ENCODE measurements at places on chromosomes 1 and 21.
A peak's percentile ranks its signal among the peaks of the same experiment; 100 is the strongest.

- DNase-seq, result peak; percentile 37
Measured at GRCh38 chr21:30718239-30718909, at the start of gene KRTAP21-3. Gene KRTAP21-3 (minus strand): TSS chr21:30718777. CDS start chr21:30718759, 18 bp downstream.

DNA sequence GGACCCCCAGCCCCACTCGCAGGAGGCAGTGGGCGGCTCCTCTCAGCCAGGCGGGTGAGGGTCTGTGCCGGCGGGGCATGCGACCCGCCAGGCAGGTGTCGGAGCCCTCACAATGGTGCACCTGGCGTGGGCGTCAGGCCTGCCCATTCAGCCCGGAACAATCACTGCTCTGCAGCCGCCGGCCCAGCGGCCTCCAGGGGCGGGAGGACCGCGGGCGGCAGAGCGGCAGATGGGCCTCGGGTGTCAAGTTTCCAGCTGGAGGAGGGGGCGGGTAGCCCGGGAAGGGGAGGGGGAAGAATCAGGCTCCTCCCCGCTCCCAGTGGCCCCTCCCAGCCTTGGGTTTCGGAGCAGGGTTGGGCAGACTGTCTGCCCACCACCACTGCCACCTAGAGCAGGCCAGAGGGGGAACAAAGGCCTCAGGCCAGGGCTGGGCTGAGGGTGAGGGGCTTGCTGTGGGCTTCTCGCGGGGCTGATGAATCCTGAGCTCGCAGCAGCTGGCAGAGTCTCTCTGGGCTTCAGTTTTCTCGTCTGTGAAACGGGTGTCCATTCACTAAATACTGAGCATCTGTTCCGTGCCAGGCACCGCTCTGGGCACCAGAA, 39.5 kb upstream of the CASZ1 start:
- peak; percentile 46 for DNase-seq

- no peak for DNase-seq
Measured at GRCh38 chr1:74679811-74680210, 6.2 kb upstream of the ERICH3 start.

DNA sequence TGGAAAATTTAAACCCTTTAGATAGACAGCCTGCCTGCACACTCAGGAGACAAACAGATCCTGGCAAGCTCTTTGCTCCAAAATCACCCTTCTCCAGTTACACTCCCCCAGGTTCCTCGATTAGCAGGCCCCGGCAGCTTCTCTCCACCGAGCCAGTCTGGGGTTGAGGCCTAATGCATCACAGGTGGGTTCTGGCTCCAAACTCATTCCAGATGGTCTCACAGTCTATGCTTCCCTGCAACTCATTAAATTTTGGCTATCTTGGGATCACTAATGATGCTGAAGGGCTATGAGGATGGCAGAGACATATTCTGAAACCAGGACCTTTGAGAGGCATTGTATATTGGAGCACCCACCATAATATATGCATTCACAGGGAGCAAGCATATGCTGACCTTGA, 559.8 kb upstream of the USP24 start:
- no peak for DNase-seq

- DNase-seq, result no peak
Measured at GRCh38 chr1:209509039-209509438, 74.5 kb upstream of the CAMK1G start.

GRCh38 chr1:116847688-116848531, 61.8 kb upstream of the PTGFRN start:
- peak; percentile 72 for DNase-seq

DNA sequence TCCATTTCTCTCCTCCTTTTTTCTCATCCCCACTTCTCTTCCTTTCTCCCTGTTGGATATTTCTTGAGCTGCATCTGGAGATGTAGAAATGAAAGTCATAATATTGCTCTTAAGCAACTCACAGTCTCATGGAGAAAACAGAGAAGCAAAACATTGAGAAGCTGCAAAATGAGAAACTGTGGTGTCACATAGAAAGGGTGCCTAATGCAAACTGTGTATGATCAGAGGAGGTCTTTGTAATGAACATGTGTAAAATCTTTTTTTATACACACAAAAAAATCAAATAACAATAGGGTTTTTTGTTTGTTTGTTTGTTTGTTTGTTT, 11.8 kb upstream of the SLAMF7 start:
- DNase-seq, result no peak

- DNase-seq, result no peak
Measured at GRCh38 chr1:167790117-167790516, 68.3 kb downstream of the MPZL1 start.

DNA sequence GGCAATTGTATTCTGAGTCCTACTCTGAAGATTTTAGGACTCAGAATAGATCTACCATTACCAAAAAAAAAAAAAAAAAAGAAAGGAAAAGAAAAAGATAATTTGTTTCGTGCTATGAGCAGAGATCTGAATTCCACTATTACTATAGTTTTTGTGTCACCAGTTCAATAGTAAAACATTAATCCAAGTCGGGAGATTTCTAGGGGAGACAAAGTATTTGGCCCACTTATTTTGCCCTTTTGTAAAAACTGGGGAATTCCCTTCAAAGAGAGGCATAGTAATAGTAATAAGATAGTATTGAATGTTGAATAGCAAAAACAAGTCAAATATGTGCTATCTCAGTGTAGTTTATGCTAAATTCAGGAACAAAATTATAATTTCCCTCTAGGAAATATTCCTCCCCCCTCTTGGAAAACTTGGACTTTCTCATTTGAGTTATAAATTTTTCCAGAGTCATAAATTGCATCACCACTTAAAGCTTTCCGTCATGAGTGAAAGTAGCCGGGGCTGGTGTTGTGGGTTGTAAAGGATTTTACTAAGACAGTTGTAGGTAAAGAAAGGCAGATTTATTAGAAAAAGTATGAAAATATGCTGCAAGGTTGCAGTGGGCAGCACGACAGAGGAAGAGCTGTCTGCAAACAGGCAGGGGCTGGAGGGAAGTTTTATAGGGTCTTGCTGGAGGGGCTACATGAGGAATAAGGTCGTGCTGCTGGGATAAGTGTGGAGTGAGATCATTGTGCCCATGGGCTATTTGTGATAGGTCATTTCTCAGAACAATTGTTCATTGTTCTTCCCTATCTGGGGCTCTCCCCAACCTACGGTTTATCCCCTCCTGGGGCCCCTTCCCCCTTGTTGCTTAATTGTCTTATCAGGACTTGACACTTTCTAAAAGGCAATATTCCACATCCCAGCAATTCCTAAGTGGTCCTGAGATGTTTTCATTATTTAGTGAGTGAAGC, 1009.9 kb downstream of the PLA2G4A start:
- DNase-seq, result no peak

- no peak for DNase-seq
Measured at GRCh38 chr1:175319912-175320230, 127.3 kb upstream of the KIAA0040 start.

DNA sequence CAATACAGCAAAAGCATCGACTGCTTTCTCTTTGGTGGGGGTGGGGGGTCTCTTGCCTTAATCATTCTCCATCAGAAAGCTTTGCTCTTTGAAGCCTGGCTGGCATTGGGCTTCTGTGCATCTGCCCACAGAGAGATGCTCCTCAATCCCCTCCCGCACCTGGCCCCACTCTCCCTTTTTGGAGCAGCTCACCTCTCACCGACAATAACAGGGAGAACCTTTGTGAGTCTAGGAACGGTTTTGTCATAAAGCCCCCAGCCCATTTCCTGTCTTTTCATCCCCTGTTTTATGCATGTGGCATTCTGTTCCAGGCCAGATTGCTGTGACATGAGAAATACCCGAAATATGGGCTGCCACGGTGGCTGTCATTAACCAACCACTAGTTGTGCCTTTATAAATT, 469.0 kb upstream of the VAMP3 start:
- no peak for DNase-seq

DNA sequence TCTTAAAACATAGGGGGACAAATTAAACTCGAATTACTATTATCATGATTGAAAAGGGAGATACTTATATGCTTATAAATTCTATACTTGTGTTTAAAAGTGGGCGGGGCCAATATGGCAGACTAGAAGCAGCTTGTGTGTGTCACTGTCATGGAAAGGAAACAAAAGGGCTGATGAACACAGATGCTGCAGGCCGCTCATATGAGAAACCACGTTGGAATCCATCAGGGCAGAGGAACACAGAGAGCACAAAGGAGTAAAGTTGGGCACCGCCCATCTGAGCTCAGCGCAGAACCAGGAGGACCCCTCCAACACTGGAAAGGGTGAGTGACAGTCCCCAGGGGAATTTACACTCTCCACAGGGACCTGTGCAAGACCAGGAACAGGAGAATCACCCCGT, 107.0 kb downstream of the SLC5A9 start:
- DNase-seq, result no peak

GRCh38 chr1:39954324-39954869, 548 bp upstream of the MFSD2A start:
- no peak for DNase-seq

DNA sequence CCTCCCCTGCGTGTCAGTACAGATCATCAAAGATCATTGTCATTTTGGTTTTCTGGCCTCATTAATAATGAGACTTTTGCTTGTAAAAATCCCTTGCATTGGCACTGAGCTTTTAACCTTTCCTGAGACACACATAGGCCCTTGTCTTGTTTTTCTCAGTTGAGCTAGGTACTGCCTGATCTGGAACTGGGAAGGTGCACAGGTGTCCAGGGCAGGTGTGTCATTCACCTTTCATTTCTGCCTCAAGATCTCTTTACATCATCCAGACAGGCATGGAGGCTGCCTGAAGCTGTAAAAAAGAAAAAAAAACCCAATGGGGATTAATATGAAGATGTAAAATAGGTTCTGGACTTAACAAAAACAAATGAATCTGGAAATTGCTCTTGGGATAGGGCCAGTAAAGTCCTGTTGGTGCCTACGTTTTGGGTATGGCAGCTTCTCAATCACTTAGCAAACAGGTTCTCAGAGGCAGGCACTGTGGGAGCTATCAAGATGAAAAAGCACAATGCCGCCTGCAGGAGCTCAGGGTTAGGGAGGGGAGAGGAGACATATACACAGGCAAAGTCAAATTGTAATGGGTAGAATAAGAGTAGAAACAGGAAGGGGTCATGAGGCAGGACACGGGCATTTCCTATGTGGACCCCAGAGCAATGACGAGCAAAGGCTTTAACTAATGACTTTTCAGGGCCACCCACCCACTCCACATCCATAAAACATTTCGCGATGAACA, 1.0 kb upstream of the KCNC4 start:
- no peak for DNase-seq

DNA sequence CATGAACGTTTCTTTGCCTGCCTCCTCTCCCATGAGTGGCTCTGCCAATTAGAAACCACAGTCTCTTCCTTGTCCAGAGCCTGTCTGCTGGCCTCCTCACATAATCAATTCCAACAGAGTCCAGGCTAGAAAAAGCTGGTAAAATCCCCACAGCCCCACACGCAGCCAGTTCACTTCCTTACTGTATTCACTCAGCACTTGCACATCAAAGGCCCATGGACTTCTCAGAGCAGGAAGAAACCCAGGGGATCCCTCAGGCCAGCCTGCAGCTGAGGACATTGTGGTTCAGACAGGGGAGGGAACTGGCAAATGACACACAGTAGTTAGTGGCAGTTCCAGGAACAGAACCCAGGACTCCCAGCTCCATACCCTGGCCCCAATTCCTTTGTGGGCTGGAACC, 171.6 kb upstream of the EDN2 start:
- no peak for DNase-seq

- no peak for DNase-seq
Measured at GRCh38 chr1:186838380-186839040, 9.8 kb downstream of the PLA2G4A start.

DNA sequence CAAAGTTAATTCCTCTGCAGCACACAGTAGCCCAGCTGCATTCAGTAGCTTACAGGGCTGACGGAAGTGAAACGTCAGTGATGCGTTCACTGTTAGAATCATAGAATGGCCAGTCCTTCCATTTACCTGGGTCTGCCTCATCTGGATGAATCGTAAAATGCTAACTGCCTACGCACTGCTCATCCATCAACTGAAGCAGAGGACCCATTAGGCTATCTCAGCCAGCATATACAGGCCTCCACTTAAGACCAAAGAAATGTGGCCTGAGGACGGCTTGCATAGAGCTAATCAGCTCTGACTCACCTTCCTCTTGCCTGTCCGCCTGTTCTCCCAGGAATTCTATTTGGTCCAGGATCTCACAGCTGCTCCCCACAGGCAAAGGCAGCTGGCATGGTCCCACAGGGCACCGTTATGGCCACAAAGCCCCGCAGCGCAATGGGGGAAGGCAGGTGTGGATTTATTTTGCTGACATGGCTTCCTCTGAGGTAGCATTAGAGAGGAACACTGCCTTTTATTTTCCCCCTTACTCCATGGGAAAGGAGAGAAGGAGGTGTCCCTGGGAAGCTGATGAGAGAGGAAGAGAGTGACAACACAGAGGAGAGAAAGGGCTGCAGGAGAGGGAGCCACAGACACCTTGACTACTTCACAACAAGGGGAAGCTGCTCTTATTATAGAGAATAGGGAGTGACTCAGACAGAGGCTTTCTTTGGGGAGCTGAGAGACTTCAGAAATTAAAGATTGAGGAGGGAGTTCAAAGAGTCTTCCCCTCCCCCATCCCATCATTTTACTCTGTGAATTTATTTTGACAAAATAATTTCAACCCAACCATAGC, 177.6 kb downstream of the HHIPL2 start:
- DNase-seq, result peak; percentile 33

GRCh38 chr1:28439320-28439719, 66.5 kb upstream of the RCC1 start:
- DNase-seq, result no peak

GRCh38 chr1:210908257-210908656, 225.7 kb downstream of the KCNH1 start:
- DNase-seq, result no peak

DNA sequence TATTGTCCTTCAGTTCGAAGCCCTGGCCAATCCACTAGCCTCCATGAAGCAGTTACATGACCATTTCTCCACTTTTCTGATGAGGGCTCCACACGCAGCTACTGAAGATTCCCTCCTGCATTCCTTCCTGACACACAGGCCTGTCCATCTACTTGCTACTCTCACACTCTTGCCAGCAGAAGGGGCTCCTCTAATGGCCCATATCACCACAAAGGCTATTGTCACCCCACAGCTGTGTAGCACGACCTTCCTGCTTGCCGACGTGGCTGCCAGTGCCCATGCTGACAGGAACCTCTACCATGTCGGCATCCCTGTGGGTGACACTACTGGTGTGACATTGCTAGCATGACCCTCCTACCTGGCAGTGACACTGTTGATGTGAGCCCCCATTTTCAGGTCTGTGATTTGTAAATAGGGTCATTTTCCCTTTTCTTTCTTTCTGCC, 1528.6 kb upstream of the TPTE start:
- no peak for DNase-seq

Data from choroid plexus epithelial cell (primary cell).